ENCODE measurements at places on chromosomes 7 and 10.

DNA sequence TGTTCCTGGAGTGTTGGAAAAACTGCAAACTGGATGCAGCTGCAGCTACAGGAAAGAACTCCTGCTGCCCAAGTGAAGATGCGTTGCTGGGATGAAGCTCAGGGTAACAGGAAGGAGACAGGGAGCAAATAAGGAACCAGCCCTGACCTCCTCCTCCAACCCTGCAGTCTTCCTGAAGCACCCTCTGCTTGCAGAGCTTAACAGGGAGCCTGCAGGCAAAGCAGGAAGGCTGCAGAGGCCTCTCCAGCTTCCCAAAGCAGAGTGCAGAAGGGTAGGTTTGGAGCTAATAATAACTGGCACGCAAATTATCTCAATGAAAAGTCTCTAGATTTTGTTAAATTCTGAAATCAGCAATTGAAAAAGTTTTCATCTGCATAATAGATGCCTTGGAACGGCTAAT lies 92.5 kb downstream of the SORCS1 start:
- no peak for DNase-seq

GRCh38 chr7:4265676-4266075 lies 416.4 kb upstream of the FOXK1 start:
- no peak for DNase-seq

- no peak for DNase-seq
Measured at GRCh38 chr10:718143-718700, 28.8 kb upstream of the DIP2C start.

GRCh38 chr10:101091546-101092290 lies 29.9 kb downstream of the KAZALD1 start:
- no peak for DNase-seq

GRCh38 chr7:34315032-34315431 lies 343.0 kb upstream of the NPSR1 start:
- DNase-seq: no peak

- no peak for DNase-seq
Measured at GRCh38 chr10:8444630-8445029, 390.1 kb downstream of the GATA3 start.

DNA sequence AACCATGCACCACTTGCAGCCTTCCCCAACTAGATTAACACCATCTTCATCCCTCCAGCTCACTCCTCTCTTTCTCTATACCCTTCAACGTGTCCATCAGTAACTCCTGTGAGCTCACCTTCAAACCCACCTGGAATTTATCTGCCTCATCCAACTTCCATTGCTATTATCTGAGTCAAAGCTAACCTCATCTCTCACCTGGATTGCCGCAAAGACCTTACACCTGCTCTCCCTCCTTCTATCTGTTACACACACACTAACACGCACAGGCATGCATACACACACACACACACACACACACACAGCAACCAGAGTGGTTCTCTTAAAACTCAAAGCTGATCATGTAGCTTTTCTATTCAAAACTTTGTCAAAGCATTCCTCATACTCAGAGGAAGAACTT lies 3.8 kb upstream of the TFEC start:
- DNase-seq: no peak

GRCh38 chr7:47609803-47610452 lies 28.0 kb upstream of the TNS3 start:
- DNase-seq: no peak

GRCh38 chr7:87886875-87887274 lies 10.6 kb downstream of the DBF4 start:
- DNase-seq: no peak

DNA sequence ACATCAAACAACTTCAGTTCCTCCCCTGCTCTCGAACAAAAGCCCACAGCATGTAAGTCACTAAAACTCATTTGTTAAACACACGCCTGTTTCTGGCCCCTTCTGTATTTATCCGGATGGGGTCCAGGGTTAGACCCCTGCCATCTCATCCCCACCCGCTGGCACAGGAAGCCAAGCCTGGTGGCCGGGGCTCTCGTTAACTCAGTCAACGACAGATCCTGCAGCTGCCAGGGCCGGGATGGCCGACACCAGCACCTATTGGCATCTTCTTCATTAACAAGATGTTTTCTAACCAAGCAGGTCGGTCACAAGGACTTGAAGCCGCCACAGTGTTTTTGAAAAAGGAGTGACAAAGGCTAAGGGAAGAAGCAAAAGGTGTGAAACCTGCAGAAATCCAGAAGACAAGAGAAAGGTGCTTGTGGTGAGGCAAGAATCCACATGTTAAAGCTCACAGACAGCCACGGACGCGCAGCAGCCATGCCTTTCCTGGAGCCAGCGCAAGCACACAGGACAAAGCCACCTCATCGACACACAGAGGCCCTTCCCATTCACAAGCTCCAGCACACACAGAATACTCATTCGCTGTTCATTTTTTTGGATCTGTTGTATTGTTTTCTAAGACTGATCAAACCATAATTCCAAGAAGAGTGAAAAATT lies 202.7 kb downstream of the DIP2C start:
- no peak for DNase-seq
